AG10803 (cell line): ENCODE measurements at places on chromosomes 13 and 19.
A peak's percentile ranks its signal among the peaks of the same experiment; 100 is the strongest.

DNA sequence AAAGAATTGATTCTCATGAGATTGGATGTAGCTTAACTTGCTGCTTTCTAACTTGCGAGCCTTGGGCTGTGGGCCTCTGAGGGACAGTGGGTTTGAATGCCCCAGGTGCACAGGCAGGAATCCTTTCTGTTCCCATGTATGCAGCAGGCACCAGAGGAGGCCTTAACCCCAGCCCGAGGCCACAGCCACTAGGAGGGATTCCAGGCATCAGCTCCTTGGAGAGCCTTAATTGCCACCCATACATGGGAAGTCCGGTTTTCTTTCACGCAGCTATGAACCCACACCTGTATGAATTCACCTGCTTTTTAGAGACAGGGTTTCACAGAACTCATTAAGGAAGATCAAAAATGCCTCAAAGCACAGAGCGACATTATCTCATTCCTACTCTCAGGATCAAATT, 117.9 kb downstream of the CRYL1 start:
- no peak for DNase-seq

- no peak for DNase-seq
Measured at GRCh38 chr19:17647071-17648020, 40.8 kb downstream of the UNC13A start.

DNA sequence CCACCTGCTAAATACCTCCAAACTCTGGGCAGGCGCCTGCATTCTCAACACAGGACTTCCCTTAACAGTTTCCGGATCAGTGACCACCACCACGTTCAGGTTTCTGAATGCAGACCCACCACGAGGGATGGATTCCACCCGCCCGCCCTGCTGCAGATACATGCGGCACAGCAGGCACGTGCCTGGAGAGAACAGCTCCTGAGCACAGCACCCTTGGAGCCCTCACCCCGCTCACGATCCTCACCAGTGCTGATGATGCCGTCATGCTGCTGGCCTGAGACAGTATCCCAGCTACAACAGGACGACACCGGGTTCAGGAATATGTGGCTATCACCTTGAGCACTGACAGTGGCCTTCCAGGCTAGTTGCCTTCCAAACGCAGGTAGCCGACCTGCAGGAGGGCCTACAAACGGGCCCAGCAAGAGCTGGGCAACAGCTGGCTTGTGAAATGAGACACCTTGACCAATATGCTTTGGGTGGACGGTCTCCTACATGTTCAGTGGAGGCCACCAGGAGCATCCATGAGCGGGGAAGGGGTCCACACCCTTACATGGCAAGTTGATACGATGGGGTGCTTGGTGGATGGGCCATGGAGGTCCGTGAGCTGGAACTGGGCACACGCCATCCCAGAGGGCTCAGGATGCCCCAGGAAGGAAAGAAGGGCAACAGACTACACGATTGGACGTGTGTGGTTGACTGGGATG, 9.9 kb upstream of the QTRT1 start:
- no peak for DNase-seq

DNA sequence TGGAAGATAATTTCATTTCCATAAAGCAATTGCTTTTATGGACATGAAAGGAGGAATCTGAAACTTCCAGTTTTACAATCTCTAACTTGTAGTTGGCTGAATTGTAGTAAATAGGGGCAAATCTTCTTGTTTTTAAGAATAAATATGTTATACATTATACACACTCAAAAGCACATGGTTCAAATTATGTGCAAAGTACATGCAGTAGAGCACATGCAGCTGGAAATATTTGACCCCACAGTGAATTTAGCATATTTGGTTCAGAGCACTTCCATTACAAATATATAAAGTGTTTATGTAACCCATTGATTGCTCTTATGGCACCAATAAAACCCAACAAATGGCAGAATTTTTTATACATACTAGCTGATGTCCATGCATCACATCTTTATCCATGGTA, 180.5 kb downstream of the IRS2 start:
- DNase-seq, result no peak

DNA sequence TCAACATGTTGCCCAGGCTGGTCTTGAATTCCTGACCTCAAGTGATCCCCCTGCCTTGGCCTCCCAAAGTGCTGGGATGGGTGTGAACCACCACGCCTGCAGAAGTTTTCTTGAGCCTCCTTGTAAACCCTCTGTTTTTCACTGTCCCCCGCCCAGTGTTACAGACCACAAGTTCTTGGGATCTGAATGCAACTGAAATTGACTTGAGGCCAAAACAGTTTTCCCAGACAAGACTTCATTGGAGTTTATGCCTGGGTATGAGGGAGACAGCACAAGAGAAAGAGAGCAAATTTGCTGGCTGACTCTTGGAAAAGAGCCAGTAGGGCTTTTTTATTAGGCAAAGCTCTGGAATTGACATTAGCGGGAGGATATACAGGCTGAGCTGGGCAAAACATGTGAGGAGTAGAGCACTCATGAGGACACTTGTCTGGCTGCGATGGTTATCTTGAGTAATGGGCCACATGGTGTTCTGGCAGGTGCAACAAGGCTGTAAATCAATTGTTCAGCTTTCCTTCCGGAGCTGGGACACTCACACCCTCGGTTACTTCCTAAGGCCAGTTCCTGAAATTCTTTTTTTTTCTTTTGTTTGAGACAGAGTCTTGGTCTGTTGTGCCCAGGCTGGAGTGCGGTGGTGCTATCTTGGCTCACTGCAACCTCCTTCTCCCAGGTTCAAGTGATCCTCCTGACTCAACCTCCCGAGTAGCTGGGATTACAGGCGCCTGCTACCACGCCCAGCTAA, 12.7 kb upstream of the HNRNPL start:
- DNase-seq, result peak; percentile 83

- DNase-seq, result no peak
Measured at GRCh38 chr13:33164331-33164730, 121.2 kb downstream of the STARD13 start.

DNA sequence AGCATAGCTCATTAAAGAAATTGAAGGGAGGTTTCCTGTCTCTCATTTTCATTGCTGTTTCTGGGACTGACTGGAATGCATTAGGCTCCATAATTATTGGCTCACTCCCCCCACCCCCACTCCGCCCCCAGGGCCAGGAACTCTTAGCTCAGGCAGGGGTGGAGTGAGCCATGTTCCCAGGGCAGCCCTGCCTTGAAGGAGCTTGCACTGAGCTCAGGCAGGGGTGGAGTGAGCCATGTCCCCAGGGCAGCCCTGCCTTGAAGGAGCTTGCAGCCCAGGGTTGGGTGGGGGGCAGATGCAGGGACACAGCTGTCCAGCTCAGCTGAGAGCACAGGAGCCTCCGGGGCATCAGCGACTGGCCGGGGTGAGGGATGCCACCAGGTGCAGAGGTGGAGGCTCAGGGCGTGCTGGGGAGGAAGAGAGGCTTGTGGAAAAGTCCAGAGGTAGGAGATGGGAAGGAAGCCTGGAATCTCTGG, 39.1 kb upstream of the TFDP1 start:
- DNase-seq, result peak; percentile 31

- peak; percentile 73 for DNase-seq
Measured at GRCh38 chr13:47454986-47455385, 546.1 kb downstream of the SUCLA2 start.

DNA sequence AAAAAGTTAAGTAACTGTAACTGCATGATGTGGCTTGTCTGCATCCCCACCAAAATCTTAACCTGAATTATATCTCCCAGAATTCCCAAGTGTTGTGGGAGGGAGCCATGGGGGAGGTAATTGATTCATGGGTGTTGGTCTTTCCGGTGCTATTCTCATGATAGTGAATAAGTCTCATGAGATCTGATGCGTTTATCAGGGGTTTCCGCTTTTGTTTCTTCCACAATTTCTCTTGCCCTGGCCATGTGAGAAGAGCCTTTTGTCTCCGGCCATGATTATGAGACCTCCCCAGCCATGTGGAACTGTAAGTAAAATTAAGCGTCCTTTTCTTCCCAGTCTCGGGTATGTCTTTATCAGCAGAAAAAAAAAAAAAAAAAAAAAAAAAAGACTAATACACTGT, 385.8 kb downstream of the SLITRK1 start:
- no peak for DNase-seq

DNA sequence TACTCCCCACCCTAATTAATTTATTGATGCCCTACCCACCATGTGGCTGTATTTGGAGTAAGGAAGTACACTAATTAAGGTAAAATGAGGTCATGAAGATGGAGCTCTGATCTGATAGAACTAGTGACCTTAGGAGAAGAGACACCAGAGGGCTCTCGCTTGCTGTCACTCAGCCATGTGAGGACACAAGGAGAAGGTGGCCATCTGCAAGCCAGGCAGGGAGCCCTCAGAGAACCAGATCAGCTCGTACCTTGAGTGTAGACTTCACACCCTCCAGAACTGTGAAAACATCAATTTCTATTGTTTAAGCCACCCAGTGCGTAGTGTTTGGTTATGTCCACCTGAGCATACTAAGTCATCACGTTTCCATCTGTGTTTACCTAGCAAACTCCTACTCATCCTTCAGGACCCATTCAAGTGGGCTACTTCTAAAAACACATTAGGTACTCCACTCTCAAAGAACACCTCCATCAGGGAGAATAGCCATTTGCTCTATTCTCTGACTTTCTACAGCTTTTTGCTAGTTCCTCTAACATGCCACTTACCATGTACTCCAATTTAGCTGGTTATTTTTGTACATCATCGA, 157.6 kb upstream of the RNF113B start:
- DNase-seq, result no peak

DNA sequence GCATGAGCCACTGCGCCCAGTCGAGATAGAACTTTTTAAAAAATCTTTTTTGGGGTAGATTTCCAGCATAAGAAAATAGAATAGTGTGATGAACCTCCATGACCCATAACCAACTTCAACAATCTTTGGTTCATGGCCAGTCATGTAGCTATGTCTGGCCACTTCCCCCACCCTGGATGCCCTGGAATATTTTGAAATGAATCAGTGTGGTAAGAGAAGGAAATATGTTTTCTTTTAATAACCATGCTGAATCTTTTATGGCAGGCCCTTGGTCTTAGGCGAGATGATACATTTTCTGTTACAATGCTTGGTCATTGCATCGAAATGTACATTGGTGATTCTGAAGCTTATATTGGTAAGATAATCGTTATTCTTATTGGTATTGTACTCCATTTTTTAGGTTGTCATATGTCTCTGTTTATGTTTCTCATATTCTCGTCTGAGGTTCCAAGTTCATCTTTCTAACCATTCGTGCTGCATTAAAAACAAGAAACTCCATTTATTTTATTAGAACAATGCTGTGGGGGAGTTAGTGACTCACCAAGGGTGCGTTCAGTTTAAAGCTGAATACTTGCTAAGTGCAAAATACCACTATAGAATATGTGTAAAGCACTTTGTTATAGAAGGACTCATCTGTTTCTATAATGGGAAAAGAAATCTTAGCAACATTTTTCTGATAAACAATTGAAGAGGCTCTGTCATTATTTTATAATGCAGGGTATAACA, 16.4 kb upstream of the UPF3A start:
- peak; percentile 77 for DNase-seq

- DNase-seq, result no peak
Measured at GRCh38 chr19:38172001-38172400, 52.0 kb downstream of the DPF1 start.

- DNase-seq, result no peak
Measured at GRCh38 chr19:56141417-56141993, 418 bp downstream of the ZNF444 start.

- no peak for DNase-seq
Measured at GRCh38 chr19:4453232-4454179, 4.1 kb downstream of the UBXN6 start.

DNA sequence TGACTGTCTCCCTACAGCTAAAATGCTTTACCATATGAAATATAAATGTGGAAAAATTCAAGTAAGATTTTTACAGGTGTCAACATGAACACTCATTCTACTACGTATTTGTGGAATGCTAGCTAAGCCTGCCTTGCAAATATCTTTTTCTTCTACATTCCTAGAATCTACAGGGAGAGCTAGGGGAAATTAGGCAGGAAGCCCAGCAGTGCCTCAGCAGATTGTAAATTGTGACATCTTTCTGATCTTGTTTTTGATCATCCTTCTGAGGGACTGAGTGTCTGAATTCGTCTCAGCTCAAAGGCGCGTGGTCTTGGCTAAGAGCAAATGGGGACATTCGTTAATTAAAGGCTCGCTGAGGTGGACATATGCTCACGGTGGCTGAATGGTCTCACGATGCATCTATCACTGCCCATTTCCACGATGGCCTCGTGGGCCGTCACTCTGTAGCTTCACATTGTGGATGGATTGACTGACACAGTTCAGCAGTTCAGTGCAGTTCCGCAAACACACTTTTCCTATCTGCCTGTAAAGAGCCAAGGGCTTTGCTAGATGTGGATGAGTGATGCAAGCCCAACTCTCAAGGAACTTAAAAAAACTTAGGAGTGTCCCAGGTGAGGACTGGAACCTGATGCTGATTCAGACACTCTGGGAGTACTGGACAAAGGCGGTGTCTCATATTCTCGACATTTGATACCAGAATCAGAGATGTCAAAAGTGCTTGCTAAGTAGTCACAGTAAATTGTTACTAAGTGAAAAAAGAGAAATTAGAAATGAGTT, 562.5 kb downstream of the EFNB2 start:
- DNase-seq, result peak; percentile 17

- DNase-seq, result no peak
Measured at GRCh38 chr13:43596924-43597598, 189.7 kb downstream of the ENOX1 start.

- DNase-seq, result no peak
Measured at GRCh38 chr19:5825178-5825577, 14.3 kb downstream of the FUT6 start.

GRCh38 chr13:69389899-69390298, 717.7 kb upstream of the ATXN8OS start:
- no peak for DNase-seq

GRCh38 chr13:40764587-40765403, 6.2 kb downstream of the MRPS31 start:
- DNase-seq, result peak; percentile 56

- DNase-seq, result peak; percentile 55
Measured at GRCh38 chr13:39051157-39051556, 12.9 kb downstream of the NHLRC3 start.

DNA sequence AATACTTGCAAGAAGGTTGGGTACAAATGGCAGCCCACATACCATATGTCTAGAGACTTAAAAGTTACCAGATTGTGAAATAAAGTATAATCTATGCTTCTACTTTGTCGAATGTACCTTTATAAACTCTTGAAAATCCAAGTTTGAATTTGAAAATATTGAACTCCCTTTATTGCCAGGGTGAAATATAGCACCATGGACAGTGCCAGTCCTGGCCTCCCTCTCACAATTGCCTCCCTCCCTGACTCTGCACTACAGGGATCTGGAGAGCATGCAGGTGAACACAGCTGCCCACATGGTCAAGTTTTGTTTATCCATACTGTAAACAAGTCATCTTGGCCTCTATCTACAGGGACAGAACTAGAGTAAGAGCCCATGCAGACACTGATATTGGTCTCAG, 394.1 kb upstream of the SLITRK6 start:
- DNase-seq, result no peak

GRCh38 chr13:44347949-44348348, 25.7 kb upstream of the SERP2 start:
- DNase-seq, result peak; percentile 54

- DNase-seq, result peak; percentile 71
Measured at GRCh38 chr19:13986348-13986904, 19.7 kb downstream of the RFX1 start.
